ENCODE measurements at places on chromosomes 5 and 9.
A peak's percentile ranks its signal among the peaks of the same experiment; 100 is the strongest.

GRCh38 chr9:23423999-23424398, 402.0 kb downstream of the ELAVL2 start:
- DNase-seq, result no peak

DNA sequence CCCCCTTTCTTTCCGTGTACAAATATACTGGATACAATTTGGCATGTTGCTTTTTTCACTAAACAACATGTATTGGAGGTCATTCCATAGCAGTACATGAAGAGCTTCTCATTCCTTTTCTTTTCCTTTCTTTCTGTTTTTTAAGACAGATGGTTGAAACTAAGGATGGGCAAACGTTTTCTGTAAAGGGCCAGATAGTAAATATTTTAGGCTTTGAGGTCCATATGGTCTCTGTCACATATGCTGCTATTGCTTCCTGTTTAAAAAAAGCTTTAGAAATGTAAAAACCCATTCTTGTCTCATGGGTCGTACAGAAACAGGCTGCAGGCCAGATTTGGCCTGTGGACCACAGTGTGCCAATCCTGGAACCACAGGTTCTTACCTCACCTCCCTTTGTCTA, 160.1 kb downstream of the ACER2 start:
- no peak for DNase-seq

DNA sequence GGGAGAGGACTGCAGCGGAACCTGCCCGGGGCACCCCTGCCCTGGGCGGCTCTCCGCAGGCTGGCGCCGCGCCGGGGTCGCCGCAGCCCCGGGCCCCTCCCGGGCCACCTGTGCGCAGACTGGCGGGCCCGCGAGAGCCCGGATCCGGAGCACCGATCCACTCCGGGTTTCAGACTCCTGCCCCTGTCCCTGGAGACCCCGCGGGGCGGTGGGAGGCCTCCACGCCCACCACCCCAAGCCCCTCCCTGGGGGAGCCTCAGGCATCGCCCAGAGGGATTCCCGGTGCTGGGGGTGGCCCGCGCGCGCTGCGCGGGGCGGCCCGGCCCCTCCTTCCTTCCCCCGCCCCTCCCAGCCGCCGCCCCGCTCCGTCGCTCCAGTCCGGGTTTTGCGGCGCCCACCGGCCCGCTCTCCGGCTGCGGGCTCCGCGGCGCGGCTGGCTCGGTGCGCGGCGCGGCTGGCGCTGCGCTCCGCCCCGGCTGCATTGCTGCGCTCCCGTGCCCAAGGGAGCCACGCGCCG, at the start of gene UNC5A:
Gene UNC5A, plus strand, starts transcription at position 479 of the 517 bp plus-strand sequence. CDS start 192 bp downstream, outside the sequence.
- peak; percentile 83 for DNase-seq

GRCh38 chr9:125172031-125172755, 17.4 kb downstream of the PPP6C start:
- DNase-seq, result no peak

- no peak for DNase-seq
Observed at GRCh38 chr5:172852490-172853354, 18.7 kb downstream of the ERGIC1 start.

DNA sequence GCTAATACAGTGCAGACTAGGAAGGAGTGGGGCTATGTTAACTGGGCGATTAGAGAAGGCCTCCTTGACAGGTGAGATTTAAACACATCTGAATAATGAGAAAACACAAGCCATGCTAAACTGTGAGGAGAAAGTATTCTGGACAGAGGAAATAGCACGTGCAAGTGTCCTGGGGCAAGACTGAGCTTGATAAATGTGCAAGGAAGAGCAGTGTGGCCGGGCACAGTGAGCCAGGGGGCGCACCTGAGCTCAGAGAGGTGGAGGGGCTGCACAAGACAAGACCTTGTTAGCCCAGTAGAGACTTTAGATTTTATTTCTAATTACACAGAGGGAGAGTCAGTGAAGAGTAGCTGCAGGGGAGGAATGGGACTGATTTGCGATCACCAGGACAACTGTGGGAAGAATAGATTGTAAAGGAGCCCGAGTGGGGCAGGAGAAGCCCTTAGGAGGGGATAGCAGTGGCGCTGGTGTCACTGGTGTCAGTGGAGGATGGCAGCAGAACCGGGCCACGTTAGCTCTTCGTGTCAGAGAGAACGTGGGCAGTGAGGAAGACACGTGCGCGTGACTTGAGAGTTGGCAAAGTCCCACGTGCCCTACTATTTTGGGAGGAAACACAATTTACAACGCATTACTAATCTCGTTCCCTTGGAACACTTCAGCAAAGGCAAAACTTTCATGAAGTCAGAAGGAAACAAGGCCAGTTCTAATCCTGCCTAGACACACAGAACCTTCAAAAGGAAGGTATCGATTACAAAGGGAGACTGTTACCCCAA, 17.9 kb upstream of the C5orf47 start:
- DNase-seq, result no peak

DNA sequence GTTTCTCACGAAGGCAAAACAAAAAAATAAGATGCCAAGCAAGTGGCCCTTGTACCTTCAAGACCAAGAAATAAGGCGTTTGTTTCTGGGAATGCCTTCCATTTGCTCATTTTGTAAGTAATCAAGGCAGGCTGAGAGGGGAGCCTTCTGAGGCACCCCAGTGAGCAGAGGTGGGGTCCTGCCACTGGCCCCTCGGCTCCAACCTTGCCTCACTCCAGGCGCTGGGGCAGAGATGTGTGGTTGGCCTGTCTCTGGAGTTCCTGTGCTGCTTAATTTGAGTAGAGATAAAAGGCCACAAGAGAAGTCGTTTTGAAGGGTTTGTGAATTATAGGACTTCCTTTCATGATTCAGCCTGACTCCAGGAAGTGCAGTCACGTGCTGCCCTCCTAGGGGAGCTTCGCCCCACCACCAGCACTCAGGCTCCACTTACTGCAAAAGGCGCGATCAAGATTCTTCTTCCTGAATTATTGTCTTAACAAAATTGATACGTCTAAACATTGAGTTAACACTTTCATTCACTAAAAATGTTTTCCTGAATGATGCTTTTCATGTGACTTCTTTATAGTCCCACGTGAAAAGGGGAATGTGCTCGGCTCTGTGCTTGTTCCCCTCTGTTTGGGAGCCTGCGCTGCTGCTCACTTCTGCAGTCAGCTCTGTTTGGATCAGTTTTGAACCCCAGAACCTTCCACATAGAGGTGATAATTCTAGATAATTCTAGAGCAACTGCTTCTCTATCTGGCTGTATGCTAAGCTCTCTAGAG, 13.7 kb downstream of the SYK start:
- no peak for DNase-seq

GRCh38 chr9:83596899-83597504, 25.9 kb upstream of the IDNK start:
- DNase-seq, result peak; percentile 3

- DNase-seq, result no peak
Observed at GRCh38 chr9:32926911-32927310, 74.5 kb downstream of the APTX start.

- DNase-seq, result no peak
Observed at GRCh38 chr5:124630767-124631704, 115.4 kb downstream of the ZNF608 start.

- no peak for DNase-seq
Observed at GRCh38 chr5:174731214-174732035, 7.0 kb downstream of the MSX2 start.

- DNase-seq, result peak; percentile 25
Observed at GRCh38 chr5:133944263-133945185, 23.9 kb downstream of the C5orf15 start.

DNA sequence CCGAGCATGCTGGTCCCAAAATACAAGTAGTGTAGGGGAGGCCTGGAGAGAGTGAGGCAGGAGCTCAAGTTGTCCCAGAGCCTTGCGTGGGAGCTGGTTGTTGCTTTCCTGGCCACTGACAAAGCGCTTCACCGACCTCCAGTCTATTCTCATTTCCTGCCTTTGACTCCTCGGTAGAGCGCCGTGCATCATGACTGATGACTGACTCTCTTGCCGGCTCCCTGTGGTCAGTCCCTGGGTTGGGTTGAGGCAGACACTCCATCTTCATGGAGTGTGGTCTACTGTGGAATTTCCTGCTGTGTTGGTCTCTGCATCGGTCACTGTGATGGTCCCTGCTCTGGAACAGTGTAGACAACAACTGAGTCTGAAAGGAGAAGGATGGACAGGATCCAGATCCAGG, 175.1 kb upstream of the S1PR3 start:
- no peak for DNase-seq

DNA sequence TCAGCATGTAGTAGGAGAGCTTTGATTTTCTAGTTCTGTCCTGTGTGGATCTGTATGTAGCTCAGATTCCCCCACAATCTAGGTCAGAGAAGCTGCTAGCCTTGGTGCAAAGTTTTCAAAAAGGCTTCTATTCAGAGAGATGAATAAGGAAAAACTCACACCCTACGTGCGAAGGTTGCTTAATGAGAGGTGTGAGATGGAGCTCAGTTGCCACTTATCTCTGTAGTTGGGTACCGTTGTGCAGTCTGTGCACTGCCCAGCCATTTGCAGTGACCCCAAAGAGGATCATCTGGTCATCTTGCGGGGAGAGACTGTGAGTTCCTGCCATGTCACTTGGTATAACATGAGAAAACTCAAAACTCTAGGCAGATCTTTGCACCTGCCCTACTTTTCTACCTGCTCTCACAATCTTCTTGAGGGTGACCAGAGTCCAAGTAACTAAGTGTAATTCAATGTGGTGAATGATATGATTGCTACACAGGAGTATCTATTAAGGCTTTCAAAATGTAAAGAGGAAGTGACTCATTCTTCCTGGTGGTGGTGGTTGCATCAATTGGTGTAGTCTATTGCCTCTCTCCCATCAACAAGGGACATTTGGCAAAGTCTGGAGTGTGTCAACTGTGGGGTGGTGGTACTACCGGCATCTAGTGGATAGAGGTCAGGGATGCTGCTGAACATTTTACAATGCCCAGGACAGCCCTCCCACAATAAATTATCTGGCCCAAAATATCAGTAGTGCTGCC, 65.2 kb downstream of the TMC1 start:
- no peak for DNase-seq

DNA sequence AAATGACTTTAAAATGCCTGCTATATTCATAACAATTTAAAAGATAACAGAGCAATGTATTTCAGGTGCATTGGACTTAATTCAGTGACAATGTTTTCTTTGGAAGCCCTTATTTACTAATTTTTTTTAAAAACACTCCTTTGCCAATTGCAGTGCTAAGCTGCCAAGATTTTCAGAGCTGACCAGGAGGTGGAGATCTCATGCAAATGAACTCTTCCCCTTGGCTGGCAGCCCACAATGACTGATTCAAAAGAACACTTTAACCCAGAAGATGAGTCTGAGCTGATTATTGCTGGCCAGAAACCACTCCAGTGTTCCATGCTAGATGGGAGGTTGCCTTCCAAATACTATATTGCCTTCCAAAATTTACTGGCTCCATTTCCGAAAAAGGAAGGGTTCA, 128.3 kb upstream of the CCNH start:
- DNase-seq, result peak; percentile 74

- no peak for DNase-seq
Observed at GRCh38 chr5:27325513-27325912, 287.1 kb upstream of the CDH9 start.

GRCh38 chr5:116553366-116553765, 21.3 kb downstream of the SEMA6A start:
- peak; percentile 56 for DNase-seq

- no peak for DNase-seq
Observed at GRCh38 chr5:42830924-42831323, 19.2 kb upstream of the SELENOP start.

- DNase-seq, result no peak
Observed at GRCh38 chr5:3845230-3845629, 249.6 kb downstream of the IRX1 start.

DNA sequence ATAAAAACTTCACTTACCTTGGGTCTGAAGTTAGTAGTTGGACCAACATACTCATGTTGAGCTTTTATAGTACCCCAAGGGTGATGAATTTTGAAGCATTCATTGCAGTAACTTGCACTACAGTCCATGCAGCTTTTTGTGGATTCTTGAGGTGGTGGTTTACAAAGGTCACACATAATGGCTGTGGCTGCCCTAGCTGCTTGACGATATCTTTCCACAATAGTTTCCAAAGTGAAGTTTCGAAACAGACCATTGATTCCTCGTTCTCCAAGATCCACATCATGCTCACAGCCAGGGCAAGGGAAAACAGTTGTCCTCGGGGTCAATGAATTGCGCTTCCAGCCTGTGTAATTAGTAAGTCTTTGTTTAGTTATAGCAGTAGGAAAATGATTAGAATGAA, 22.7 kb downstream of the TRIM36 start:
- DNase-seq, result no peak

GRCh38 chr5:32241034-32241783, 67.1 kb upstream of the GOLPH3 start:
- no peak for DNase-seq

DNA sequence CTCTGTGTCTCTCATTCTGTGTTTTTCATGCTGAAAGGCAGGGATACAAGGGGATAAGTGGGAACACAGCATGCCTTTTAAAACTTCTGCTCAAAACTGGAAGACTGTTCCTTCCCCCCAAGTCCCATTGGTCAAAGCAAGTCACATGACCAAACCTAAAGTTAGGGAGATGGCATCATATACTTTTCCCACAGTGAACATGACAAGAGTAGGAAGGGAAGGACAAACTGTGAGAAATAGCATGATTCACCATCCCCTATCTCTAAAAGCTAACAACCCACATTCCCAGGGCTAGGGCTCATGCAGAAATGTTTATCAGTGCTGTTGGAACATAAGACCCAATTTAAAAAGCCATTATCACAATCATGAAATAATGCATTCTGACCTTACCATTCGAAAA, 24.2 kb upstream of the SHISAL2B start:
- DNase-seq, result no peak

- DNase-seq, result no peak
Observed at GRCh38 chr5:151483176-151483575, 35.8 kb downstream of the SLC36A1 start.

GRCh38 chr5:113330533-113331208, 104.1 kb downstream of the TSSK1B start:
- DNase-seq, result peak; percentile 12

GRCh38 chr9:78325343-78325742, 28.4 kb downstream of the PSAT1 start:
- no peak for DNase-seq

DNA sequence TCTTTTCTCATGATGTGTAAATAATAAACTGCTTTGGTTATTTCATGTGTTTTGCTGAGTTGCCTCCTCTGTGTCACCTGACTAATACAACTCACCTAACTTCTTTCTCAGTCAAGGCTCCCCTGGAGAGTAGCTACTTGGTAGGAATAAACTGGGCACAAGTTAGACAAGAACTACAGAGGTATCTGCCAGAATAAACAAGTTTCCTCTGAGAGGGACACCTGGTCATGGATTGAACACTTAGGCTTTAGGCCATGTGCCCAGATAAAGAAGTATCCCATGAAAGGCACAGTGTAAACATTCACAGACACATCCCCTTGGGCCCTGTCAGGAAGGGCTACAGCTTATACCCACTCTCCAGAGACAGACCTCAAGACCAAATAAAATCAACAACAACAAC, 532.5 kb downstream of the KIF4B start:
- peak; percentile 1 for DNase-seq

- no peak for DNase-seq
Observed at GRCh38 chr5:133229931-133230664, 178.3 kb downstream of the HSPA4 start.

DNA sequence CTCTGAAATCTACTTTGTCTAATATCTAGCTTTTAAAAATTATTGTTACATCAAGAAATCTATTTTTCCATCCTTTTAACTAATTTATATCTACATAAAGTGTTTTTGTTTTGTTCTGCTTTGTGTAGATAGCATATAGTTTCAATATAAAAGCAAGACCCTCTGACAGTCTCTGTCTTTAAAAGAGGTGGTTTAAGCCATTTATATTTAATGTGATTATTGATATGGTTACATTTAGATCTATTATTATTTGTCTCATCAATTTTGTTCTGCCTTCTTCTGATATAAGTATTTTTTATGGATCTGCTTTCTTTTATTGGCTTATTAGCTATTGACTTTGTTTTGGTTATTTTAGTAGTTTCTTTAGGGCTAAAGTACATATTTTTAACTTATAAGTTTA, 16.0 kb downstream of the HMGXB3 start:
- DNase-seq, result no peak
